Stimulated activated CD8-positive, alpha-beta memory T cell treated with anti-CD3 and anti-CD28 coated beads, Interleukin-15, amount 100 ng/mL, for 4 hours (primary cell): ENCODE measurements at places on chromosomes 4 and X.

DNA sequence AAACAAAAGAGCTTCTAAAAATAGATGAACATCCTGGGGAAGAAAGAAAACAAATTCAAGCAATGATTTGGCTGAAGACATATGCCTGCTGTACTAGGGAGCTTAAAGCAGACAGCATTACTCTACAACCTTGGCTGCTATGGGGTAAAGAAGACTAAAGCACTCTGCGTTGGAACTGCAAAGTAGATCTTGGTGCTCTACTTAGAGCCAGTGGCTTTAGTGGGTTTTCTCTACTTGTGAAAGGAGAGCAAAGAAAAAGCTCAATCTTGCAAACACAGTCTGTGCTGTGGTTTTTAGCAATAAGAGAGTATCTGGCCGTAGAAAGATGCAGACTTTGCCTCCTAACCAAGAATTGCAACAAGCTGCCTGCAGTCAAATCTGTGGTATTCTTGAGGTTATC is 334.7 kb upstream of the NDST3 start:
- no peak for DNase-seq

DNA sequence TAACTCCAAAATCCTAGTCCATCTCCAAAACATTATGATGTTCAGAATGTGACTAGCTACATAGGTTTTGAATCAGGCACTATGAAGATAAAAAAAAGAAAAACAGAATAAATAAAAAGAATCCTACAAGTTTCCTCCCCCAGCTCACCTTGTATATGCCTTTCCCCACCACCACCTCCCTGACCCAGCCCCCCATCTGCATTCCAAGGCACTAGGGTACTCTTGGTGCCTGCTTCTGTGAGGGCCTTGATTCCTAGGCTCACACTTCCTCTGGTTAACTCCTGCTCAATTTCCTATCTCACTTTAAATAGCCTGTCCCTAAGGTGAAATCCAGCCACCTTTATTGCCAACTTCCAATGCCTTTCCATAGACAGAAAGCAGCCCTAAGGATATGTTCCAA is 178.7 kb upstream of the ATOH1 start:
- DNase-seq, result no peak

DNA sequence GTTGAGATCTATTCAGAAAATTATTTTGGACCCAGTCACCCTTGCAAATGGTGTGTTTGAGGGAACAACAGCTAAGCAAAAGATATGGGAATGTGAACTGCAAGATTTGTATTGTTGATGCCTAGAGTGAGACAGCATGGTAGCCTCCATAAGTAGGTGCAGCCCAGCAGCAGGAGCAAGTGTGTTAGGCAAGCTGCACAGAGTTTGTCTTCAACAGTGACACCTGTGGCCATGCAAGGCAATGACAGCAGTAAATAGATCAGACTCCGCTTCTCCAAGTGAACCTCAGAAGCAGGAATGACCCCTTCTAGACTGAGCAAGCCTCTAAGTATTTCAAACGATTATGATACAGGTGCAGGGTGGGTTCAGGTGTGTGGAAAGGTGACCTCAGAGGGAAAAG is 133.4 kb upstream of the MSX1 start:
- no peak for DNase-seq

GRCh38 chr4:182348779-182349326 is 105.7 kb downstream of the TENM3 start:
- no peak for DNase-seq

GRCh38 chrX:53767544-53767943 is 81.0 kb upstream of the HUWE1 start:
- no peak for DNase-seq

GRCh38 chrX:39767446-39767845 is 330.3 kb downstream of the BCOR start:
- DNase-seq, result no peak
